C1 segment of cervical spinal cord (tissue), 14 donors: ENCODE measurements at places on chromosomes 13 and 19.

- DNase-seq, result peak; percentile 89
Observed at GRCh38 chr19:29665215-29665825, at the start of gene PLEKHF1. Gene PLEKHF1 (plus strand): TSS chr19:29665461. CDS start chr19:29673840, 8,379 bp downstream.

DNA sequence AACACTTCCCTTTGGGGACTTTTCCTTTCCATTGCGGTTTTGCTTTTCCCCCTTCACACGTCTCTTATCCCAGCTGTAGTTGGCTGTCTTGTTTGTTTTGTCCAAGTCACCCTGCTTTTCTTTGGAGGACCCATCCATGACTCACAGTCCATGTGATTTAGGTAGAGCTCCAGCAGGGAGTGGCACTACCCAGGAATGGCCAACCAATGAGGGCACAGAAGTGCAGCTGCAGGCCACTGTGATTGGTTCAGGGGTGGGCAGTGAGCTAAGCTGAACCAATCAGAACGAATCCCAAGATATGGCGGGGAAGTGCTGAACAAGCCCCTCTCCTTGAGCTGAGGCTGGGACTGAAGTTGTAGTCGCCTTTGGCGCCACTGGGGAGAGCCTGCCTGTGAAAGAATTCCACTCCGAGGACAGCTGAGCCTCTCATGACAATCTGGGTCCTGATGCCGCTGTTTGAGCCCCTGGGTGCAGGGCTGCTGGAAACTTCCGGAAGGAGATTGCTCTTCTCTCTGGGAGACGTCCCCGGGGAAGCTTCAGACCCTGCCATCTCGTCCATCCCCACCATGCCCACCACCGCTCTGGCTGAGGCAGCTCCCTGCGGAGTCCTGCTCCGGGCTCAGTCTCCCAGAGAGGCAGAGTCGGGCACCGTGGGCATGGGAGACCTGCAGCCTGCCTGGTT, 62.9 kb upstream of the URI1 start:
- no peak for DNase-seq

GRCh38 chr19:28887920-28888618, 324.9 kb downstream of the UQCRFS1 start:
- DNase-seq, result no peak

GRCh38 chr13:113342820-113343691, 20.9 kb downstream of the GRTP1 start:
- DNase-seq, result no peak

- DNase-seq, result peak; percentile 25
Observed at GRCh38 chr19:31338069-31338776, 11.0 kb downstream of the TSHZ3 start.

GRCh38 chr19:6861683-6862286, 25.6 kb upstream of the ADGRE1 start:
- no peak for DNase-seq

- DNase-seq, result no peak
Observed at GRCh38 chr13:57624565-57625435, 6.7 kb upstream of the PCDH17 start.

DNA sequence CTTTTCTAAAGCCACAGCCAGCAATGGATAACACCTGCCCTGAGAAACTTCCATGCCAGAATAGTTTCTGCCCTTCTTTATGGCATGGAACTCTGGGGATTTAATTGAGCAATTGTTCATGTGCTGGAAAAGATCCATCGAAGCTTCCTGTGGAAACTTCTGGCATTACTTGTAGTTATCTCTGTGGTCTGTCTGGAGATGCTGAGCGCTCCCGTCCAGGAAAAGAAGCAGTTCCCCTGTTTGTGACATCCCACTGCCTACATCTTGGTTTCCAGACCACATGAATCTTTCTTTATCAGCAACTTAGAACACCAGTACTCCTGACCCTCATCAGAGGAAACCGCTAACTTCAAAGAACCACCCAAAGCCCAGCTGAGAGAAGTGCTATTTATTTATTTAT, 24.6 kb downstream of the FLT1 start:
- no peak for DNase-seq

DNA sequence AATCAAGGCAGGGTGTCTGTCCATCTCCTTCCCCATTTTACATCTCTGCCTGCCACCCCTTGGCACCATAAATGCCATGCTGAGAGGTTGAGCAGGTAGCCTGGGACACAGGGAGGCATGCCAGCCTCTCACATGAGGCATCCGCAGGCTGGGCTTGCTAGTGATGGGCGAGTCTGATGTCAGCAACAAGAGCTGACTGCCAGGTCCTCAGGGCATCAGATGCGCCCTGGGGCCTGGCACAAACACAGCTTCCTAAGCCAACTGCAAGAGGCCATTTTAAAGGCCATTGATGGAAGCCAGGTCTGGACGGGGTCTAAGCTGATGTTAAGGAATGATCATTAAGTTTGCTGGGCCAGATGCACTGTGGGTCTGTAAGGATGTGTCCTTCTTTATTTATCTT, 34.6 kb downstream of the MYH14 start:
- no peak for DNase-seq

GRCh38 chr13:101181076-101181685, 235.1 kb downstream of the NALCN start:
- DNase-seq, result no peak

GRCh38 chr13:71979616-71980015, 112.6 kb upstream of the DACH1 start:
- no peak for DNase-seq

DNA sequence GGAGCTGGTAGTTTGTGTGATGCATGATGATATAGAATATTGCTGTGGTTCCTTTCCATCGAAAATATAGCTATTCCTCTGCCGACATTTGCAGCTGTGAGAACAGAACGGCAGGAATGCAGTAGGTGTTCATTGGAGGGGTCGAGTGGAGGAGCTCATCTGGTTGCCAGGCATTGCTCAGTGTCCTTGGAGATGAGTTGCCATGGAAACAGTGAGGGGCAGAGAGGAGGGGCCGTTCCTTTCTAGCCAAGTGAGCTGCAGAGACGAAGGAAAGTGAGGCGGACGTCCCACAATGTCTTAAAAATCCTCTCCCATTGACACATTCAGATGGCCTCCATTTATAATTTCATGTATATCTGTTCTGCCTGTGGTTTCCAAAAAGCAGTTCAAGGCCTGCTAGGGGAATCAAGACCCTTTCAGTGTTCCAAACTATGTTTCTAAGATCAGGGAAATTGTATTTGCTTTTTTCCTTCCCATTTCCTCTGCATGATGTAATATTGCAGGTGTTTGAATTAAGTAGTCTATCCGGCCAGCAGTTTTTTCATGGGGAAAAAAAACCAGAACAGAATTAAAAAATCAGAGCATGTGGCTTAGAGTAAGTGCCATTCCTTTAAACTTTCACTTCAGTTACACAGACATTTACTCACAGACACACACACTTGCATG, 41.2 kb upstream of the ZNF835 start:
- peak; percentile 14 for DNase-seq

DNA sequence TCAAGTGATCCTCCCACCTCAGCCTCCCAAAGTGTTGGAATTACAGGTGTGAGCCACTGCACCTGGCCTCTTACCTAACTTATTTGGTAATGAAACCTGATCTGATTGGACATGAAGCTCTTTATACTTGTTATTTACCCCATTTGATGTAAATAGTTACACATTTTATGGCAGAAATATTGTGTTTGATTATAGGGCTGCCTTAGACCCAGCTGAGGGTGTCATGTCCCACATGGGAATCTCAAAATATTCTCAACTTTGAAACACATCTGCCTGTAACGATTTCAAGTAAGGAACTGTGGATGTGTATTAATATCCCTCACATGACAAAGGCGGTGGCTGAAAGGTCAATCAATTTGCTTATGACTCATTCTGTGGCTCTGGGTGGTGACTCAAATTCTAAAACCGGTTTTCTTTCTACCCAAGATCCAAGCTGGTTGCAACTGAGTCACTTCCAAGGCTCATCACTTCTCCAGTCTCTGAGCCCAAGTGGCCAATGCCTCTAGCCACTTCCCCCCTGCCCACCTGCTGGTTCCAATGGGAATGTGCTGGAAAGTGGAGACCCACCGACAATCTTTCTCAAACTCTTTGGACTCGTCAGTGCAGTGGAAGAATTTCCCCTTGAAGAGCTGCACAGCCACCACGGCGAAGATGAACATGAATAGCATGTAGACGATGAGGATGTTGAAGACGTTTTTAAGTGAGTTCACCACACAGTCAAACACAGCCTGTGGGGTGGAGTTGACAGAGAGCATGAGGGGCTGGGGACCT, 110.9 kb downstream of the IER2 start:
- DNase-seq, result no peak

DNA sequence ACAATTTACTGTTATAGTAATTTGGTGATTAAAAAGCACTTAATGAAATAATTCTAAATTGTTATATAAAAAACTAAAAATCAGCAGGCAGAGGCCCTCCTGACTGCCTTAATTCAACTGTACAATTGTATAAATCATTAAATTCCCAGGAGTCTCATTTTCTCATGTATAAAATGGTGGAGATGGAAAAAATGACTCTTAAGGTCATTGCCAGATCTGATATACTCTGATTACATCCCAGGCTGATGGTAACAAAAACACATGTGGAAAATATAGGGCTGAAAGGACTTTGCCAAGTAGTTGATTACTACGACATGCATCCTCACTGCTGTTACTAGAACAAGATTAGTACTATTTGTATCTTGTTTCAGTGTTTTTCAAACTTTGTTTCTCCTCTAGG, 1020.0 kb upstream of the SLC10A2 start:
- DNase-seq, result no peak

- DNase-seq, result no peak
Observed at GRCh38 chr13:106284358-106284757, 251.1 kb downstream of the EFNB2 start.

DNA sequence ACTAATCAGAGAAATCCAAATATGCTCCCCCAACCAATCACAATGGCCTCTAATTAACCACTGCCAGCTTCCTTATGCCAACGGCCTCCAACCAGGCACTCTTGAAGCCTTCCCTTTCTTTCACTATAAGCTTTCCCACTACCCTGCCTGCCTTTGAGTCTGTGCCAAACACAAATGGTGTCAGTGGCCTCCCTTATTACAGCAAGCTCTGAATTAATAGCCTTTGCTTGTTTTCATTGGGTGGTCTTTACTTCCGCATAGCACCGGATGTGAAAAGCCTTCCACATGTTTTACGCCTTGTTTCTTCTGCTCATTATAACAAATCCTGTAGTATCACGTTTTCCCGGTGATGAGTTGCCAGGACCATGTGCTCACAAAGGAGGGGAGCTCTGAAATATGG, 1.4 kb upstream of the EDDM13 start:
- no peak for DNase-seq

DNA sequence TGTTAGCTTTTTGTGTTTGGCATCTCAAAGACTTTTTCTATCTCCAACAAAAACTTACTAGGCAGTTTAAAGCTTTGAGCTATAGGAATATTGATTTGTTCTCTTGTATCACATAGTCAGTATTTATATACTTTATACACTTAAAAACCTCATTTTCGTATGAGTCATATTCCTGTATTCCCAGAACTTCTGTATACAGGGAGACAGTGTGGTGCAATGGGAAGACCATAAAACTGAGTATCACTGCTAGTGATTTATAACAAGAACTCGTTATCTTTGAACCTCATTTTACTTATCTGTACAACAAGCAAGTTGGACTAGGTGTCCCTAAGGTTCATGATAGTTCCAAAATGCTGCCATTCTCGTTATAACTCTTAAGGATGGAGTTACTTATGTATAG, 6.3 kb downstream of the GPR180 start:
- DNase-seq, result no peak

DNA sequence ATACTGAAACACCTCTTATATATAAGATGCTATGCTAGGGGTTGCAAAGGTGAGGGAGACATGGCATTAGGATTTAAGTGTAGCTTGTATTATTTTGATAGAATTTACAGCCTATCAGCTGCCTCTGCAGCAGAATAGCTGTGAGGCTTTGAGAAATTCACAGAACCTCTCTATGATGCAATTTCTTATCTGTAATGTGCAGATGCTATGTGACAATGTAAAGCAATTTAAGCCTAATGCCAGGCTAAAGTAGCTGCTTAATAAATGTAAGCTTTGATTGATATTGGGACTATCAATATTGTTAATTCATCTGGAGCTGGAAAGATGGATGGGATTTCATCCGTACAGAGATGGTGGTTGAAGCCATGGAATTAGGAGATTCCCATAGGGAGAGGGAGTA, 1.6 kb downstream of the ADGRE3 start:
- DNase-seq, result no peak

- peak; percentile 34 for DNase-seq
Observed at GRCh38 chr19:18590273-18591272, 2.0 kb downstream of the REX1BD start.

DNA sequence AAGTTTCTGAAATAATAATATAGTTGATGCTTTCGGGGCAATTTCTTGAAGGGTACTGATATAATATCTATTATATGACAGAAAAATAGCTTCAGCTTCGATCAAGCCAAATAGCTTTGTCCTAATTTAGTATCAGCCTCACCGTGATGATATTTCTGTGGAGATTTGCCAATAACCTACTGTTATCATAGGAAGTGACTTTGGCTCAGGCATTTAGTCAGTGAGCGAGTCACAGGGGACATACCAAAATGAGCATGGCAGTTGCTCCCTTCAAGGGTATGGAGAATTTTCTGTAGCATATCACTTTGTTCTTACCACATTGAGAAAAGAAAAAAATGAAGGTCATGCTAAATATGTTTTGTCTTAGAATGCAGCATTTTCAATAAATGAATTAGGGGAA, 767.6 kb upstream of the SLITRK1 start:
- DNase-seq, result no peak

DNA sequence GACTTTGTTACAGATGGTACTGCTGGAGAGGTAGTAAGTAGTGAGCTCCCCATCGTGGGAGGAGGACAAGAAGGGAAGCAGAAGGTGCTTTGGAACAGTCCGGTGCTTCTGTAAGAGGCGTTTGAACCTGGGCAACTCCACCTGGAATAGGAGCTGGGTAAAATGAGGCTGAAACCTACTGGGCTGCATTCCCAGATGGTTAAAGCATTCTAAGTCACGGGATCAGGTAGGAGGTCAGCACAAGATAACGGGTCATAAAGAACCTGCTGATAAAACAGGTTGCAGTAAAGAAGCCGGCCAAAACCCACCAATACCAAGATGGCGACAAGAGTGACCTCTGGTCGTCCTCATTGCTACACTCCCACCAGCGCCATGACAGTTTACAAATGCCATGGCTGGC, 5.1 kb downstream of the ANKLE1 start:
- DNase-seq, result no peak

GRCh38 chr13:23621316-23621645, 51.1 kb downstream of the TNFRSF19 start:
- DNase-seq, result no peak

DNA sequence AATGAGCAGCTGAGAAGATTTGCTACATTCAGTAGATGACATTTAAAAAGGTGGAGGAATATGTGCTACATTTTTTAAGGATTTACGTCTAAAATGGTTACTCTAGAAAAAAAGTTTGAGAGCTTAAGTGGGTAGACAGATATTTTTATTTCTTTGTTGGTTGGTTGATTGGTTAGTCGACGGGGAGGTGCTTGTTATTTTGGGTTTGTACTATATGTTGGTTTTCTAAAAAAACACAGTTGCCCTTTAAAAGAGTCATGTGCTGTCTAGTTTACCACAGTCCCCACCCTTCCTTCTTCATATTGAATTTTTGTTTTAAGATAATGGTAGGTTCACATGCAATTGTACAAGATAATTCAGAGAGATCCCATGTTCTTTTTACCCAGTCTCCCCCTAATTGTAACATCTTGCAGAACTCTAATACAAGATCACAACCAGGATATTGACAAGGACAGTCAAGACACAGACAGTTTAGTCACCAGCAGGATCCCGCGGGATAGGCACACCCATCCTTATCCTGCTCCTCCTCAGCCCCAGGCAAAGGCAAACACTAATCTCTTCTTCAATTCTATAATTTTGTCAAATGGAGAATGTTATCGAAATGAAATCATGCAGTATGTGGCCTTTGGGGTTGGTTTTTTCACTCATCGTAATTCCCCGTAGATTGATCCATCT, 171.4 kb downstream of the FOXO1 start:
- DNase-seq, result no peak
